ENCODE measurements at places on chromosomes 1 and 21.

- no peak for DNase-seq
Observed at GRCh38 chr1:153734396-153735089, 6.7 kb downstream of the INTS3 start.

DNA sequence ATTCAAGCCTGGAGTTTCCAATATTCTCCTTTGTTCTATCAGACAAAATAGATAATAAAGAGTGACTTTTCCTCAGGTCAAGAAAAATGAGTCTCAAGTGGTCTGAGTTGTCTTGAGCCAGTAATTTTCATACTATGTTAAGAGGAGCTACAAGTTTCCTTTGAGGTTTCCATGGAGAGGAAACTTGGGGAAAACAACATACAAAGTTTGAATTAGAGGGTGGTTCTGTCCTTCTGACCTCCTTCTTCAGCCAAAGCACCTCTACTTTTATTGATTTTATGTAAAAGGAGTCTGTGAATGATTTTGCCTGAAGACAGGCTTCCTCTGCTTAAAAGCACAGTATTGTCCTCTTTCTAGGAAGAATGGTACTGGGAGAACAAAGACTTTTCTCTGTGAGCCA, 497.2 kb upstream of the PKN2 start:
- no peak for DNase-seq

DNA sequence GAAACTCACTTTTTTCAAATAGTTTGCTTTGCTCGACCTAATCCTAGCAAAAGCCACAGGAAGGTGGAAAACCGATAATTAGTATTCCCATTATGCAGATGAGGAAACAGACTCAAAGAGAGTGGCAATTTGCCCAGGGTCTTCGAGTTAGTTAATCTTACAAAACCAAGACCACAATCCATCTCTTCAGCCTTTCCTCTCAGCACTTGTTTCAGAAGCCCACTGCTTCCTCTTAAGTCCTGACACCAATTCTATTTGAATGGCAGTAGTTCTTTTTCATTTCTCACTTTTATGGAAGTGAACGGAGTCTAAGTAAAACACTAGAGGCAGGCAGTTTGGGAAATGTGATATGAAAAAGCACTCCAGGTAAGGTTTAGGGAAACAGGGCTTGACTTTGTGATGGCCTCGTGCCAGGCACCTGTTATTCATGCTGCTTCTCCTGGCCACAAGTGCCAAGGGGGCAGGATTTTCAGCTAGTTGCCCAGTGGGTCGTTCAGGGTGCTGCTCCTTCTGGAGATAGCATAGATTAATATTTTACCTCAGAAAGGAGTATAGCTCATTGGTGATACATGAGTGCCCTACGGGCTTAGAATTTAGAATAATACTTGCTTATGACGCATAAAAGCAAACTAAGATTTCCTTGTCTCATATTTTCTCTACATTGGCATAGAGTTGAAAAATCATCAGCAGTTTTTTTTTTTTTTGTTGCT, 76.6 kb upstream of the NRIP1 start:
- no peak for DNase-seq

DNA sequence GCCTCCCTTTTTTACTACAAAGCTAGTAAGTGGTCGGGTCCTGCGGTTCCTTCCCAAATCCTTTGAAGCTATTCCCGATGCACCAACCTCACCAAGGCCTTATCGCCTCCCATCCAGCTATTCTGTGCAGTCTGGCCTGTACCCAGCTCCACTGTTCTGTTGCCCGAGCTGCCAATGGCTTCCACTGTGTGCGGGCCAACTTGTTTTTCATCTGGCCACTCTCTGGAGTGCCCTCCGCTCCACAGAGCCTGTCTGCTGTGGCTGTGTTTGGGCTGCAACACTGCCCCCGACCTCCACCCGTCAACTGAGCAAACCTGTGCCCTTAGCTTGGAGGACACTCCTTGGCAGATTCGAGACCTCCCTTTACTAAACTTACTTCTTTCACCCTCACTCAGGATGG, 125.0 kb downstream of the KIAA0319L start:
- no peak for DNase-seq

- DNase-seq, result no peak
Observed at GRCh38 chr1:92536211-92536979, 49.7 kb upstream of the GFI1 start.

GRCh38 chr1:74689621-74690363, 16.2 kb upstream of the ERICH3 start:
- no peak for DNase-seq

DNA sequence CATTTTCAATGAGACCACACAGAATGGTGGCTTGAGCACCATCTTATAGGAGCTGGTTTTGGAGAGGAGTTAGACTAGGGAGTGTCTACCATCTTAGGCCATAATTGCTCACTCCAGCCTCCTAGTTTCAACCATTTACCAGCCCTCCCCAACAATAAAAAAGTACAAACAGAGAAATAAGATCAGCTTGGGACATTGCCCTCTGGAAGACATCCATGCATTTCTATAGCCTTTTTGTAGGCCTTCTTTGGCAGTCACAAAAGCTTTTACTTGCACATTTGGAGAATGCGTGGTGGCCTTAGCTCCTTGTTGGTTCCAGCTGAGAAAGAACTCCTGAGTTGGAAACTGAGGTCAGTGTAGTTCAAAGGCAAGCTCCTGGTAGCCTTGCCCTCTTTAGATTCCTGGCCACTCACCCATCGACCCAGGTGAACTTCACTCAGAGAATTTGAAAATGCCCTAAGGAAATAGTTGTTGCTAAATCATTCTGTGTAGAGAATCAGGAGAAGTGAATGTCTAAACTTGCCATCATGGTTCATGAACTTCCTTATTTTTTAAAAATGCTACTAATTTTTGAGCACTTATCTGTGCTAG, 301.7 kb upstream of the PROX1 start:
- no peak for DNase-seq

DNA sequence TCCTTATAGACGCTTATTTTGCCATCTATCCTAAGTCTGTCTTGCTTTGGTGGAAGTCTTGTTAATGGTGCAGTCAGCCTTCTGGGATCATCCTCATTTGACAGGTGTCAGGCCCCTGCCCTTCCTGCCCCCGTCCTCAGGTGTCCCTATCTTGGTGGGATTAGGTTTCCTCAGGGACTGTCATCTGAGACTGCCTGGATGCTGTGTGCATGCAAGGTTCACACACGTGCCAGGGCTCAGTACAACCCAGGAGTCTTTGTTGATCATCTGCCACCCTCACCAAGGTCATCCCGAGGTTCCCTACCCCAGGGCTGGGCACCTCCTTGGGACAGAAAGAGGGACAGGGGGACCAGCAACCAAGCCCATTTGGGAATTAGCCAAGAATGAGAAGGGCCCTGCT, 18.0 kb downstream of the PADI2 start:
- DNase-seq, result no peak

- DNase-seq, result no peak
Observed at GRCh38 chr1:209106237-209106741, 477.2 kb upstream of the CAMK1G start.

- no peak for DNase-seq
Observed at GRCh38 chr21:25848309-25848708, 113.5 kb downstream of the GABPA start.

DNA sequence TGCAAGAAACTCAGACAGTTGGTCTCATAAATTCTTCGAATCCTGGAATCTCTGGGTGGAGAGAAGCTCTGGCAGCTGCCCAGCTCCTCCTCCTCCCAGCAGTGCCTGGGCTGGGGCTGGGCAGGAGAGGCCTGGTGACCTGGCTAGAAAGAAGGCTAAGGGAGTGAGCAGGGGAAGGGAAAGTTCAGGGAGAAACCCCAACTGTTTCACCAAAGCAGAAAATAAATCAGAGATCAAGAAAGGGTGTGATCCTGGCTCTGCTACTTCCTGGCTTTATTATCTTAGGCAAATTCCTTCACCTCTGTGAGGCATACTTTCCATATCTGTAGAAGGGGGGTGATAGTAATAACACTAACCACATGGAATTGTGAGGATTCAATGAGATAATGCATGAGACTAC, 8.8 kb upstream of the COL16A1 start:
- no peak for DNase-seq

- DNase-seq, result no peak
Observed at GRCh38 chr1:147089457-147089856, 82.8 kb downstream of the PRKAB2 start.

GRCh38 chr1:53763911-53764310, 24.9 kb upstream of the GLIS1 start:
- DNase-seq, result no peak

DNA sequence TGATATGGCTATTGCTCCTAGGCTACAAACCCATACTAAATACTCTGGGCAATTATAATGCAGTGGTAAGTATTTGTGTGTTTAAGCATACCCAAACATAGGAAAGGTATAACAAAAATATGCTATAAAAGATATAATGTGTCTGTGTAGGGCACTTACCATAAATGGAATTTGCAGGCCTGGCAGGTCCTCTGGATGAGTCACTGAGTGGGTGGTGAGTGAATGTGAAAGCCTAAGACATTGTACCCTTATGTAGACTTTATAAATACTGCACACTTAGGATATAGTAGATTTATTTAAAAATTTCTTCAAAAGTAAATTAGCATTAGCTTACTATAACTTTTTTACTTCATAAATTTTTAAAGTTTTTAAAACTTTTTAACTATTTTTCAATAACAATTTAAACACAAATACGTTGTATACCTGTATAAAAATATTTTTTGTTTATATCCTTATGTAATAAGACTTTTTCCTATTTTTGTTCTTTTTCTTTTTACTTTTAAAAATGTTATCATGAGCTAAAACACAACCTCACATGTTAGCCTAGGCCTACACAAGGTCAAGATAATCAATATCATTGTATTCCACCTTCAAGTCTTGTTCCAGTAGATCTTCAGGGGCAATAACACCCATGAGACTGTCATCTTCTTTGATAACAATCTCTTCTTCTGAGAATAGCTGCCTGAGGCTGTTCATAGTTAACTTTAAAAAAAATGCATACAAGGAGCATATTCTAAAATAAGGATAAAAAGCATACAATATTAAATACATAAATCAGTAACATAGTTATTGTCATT, 306.3 kb upstream of the RGS18 start:
- no peak for DNase-seq

DNA sequence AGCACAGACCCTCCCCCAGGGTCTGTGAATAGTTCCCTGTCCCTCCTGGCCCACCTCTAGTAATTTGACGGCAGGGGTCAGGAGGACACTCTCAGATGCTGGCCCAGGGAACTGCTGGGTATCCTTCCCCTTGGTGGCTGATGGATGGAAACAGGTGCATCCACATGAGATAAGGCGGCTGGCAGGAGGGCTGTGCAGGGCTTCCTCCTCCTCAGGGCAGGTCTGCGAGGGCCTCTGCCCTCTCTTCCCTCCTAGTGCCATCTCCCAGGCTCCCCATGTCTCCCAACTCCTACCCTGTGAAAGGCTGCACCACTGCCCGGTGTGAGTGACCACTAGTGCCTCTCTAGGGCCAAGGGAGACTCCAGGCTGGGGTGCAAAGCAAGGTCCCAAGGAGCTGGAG, 123.9 kb downstream of the GLIS1 start:
- DNase-seq, result no peak

DNA sequence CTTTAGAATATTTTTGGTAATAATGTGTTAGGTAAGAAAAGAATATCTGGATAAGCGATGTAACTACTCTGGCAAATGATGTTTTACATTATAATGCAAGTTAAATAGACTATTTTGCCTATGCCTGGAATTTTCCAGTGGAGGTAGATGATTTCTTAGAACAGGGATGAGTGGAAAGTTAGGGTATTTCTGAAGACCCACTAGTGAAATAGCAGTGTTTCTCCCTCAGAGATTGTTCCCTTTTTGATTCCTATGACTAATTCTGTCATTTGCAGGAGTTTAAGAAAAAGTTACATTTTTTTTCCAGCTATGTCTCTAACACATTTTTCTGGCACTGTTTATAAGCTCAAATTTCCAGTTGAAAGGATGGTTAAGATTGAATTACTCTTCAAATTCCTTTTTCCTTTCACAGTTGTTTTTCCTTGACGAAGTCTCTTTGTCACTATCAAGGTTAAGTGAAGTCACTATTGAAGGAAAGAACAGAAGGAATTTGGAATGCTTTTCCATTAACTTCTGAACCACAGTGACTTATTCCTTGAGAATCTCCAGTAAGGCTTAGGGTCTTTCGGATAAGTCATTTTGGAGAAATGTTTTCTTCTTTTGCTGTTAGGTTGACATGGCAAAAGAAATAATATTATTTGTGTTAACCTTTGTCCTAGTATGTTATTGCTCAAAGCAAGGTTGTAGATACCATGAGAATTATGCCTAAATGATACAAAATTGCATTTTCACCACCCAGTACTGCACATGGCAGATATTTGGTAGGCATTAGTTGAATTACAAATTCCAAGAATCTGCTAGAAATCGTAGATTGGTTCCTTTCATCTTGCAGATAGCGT, 42.9 kb upstream of the ZNF326 start:
- no peak for DNase-seq

DNA sequence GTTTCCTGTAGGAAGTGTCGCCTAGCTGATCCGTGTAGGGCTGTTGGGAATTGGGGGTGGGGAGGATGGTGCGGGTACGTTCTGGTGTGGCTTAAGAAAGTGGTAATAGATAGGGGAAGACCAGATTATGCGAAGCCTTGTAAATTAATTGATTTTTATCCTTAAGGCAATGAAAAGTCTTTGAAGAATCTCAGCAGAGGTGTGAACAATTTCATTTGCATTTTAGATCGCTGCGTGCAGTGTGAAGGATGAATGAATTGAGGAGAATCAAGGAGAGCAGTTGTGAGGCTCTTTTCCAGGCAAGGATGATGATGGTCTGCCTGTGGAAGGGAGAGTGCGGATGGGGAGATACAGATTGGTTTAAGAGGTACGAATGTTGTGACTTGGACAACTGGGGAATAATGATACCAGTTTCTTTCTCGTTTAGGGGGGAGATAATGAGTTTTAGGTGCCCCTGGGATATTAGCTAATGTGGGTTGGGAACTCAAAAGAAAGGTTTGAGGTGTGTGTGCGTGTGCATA, 813 bp upstream of the DEDD start:
- no peak for DNase-seq

DNA sequence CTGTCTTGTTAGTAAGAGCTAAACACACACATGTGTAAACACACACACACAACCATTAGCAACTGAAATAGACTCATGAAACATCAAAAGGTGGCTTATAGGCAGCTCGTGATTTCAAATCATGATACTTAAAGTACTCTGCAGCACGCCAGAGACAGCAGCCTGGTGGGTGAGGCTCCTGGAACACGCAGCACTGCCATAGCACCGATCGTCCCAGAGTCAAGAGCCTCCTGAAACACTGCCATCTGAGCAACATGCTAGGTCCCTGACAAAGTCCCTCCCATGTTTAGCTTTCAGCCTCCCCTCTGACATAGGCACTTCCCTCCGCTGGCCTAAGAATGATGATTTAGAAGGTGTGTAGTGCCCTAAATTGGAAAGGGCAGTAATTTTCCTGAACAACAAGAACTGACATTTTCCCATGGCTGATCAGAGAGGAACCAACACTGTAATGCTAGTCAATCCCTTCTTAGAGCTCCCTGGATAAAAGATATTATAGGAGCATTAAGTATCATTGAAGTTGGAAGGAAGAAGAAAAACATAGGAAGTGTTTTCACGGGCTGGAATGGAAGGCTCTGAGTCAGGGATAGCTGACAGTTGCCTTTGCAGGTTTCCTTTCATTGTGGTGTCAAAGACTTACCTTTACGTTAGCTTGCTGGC, 14.1 kb upstream of the DPT start:
- no peak for DNase-seq

- no peak for DNase-seq
Observed at GRCh38 chr1:175373786-175374623, 181.4 kb upstream of the KIAA0040 start.

- no peak for DNase-seq
Observed at GRCh38 chr1:156347331-156347730, 9.0 kb downstream of the TSACC start.

GRCh38 chr1:181497870-181498269, 14.6 kb downstream of the CACNA1E start:
- DNase-seq, result no peak
